Fibroblast of the aortic adventitia (primary cell): ENCODE measurements at places on chromosomes 13 and 19. TPM values are rescaled to one million over a fixed set of nuclear protein-coding genes. Genes with fewer than 3 reads are reported as not detected.

The OPA3 gene
- total RNA-seq: 8.8 and 9.6 TPM in 2 replicates

The PRR22 gene
- total RNA-seq: 0.09 and 1.1 TPM in 2 replicates

The KIR2DL4 gene
- not detected in 2 replicates for total RNA-seq

The METTL21C gene
- 1.8 TPM in 1 of 2 replicates, not detected in the other for total RNA-seq

The YIPF2 gene
- 68.7 and 89.1 TPM in 2 replicates for total RNA-seq

The GCDH gene
- 20.5 and 24.4 TPM in 2 replicates for total RNA-seq

The CEACAM1 gene
- 0.33 TPM in 1 of 2 replicates, not detected in the other for total RNA-seq

The SLC46A3 gene
- 3.4 TPM in 2 replicates for total RNA-seq

The ZNF560 gene
- 0.09 and 0.16 TPM in 2 replicates for total RNA-seq

The PGLYRP1 gene
- total RNA-seq: not detected in 2 replicates

The KLHL26 gene
- 3.9 and 5.2 TPM in 2 replicates for total RNA-seq

The CYP4F8 gene
- total RNA-seq: not detected in 2 replicates

The ZNF155 gene
- total RNA-seq: 0.90 and 10.0 TPM in 2 replicates

The KLK15 gene
- total RNA-seq: not detected in 2 replicates

The ZBTB45 gene
- total RNA-seq: 9.2 and 9.9 TPM in 2 replicates

The ANKLE1 gene
- total RNA-seq: 0.09 and 0.41 TPM in 2 replicates

GRCh38 chr13:77859450-77859849, 59.2 kb downstream of the EDNRB start:
- peak; percentile 67 for DNase-seq

GRCh38 chr19:7897292-7897691, 6.4 kb upstream of the MAP2K7 start:
- no peak for DNase-seq

- DNase-seq: no peak
These were observed 19.4 kb upstream of the HOMER3 start for GRCh38 chr19:18960370-18960769.

- no peak for DNase-seq
These were observed at the start of gene TGFBR3L for GRCh38 chr19:7914598-7915045. Gene TGFBR3L (plus strand): TSS chr19:7914830.

DNA sequence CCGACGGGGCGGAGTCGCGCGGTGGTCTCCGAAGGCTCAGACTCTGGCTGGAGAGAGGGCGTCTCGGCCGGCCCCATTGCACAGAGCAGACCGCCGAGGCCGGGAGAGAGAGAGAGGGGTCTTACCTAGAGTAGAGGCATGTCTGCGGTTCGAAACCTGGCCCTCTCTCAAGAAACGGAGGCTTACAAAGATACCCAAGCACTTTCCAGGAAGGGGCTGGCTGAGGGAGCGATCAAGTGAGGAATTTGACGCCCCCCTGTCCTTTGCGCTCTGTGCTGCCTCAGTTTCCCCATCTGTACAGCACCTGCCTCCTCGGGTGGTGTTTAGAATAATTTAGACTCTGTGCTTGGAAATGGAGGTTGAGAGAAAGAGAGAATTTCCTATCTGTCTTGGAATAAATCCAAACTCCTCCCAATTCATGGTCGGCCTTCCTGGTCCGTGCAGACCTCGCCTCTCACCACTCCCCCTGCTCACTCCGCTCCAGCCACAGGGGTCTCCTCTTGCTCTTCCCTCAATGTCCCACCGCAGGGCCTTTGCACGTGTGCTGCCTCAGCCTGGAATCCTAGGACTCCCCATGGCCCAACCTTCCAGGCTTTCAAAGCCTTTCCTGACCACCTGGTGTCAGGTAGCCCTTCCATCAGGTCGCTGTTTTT, 658 bp upstream of the ISOC2 start:
- peak; percentile 47 for DNase-seq

DNA sequence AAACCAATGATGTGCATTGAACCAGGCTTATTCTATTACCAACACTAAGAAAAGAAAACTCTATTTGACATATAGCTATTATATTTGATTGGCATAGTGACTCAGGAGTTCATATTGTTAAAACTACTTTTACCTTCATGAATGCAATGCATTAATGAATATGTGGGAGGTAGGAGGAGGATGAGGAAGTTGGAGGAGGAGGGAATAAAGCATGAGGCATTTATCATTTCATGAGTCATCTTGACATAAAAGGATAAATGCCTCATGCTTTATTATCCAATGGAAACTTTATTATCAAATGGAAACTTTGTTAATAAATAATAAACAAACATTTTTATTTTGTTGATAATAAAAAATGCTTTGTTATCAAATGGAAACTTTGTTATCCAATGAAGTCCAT, 116.5 kb downstream of the SPRY2 start:
- peak; percentile 43 for DNase-seq

GRCh38 chr13:111174377-111175114, 59.4 kb downstream of the ARHGEF7 start:
- no peak for DNase-seq

DNA sequence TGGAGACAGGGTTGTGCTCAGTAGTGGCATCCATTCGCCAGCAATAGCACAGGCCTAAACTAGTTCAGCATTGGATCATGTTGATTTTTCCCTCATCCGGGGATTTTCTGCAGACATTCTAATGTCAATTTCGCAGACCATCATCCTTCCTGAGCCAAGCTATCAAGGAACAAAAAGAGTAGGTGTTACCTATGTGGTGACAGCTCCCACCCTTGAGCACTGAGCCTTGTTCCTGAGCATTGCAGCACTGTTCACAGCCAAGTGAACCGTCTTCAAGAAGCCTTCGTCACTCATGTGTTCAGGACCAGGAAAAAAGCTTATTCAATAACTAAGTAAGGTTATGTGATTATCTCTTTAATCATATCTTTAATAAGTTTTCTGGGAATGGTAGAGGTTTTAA, 576.2 kb downstream of the UQCRFS1 start:
- no peak for DNase-seq

DNA sequence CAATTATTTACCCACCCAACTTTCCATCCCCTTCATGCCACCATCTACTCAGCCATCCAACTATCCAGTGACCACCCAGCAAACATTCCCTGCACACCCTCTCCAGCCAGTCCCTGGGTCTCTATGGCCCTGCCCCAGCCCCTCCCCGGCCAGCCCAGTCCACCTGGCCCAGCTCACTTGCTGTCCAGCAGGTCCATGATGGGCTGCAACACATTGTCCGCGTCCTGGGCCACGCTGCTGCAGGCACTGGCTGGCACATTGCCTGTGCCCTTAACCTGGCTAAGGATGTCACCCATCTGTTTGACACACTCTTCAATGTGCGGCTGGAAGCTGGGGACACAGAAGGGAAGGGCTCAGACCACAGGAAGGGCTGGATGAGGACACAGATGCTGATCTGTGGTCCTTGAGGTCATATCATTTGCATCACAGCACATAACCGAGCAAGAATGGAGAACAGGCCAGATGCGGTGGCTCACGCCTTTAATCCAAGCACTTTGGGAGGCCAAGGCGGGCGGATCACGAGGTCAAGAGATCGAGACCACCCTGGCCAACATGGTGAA, 61.6 kb downstream of the UNC13A start:
- DNase-seq: no peak

DNA sequence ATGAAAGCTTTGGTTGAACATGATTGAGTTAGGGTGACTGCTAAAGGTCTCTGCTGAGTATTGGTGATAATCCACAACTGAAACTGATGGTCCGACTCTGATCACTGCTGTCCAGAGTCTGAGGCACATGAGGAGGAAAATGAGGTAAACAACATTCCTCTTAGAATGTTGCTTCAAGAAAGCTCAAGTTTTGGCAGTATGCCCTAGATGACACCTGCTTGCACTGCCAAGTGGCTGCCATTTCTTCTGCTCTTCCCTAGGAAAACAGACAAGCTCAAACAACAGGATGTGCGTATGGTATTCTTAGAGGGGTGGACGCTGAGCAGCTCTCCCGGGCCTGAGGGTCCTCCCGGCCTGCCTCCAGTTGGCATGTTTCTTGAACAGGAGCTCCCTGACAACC, 15.2 kb upstream of the MTIF3 start:
- DNase-seq: no peak

GRCh38 chr19:46076951-46077814, 36.4 kb upstream of the IGFL4 start:
- peak; percentile 89 for DNase-seq

DNA sequence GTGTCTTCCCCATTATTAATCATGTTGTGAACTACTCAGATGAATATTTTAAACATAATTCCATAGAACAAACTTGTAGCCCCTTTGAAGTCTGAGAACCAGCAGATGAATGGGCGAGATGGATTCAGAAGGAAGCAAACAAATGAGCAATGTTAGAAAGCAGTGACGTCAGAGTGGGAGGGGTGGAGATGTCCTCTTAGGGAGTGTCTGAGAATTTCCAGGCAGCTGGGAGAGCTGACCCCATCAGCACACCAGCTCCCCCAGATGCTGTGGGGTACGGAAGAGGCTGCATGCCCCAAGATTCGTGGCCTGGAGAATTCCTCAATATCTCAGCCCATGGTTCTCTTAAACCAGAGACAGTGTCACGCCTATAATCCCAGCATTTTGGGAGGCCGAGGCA, 68.6 kb downstream of the DPF1 start:
- DNase-seq: peak; percentile 14

GRCh38 chr13:49315036-49315565, 67.4 kb downstream of the CDADC1 start:
- no peak for DNase-seq

- DNase-seq: peak; percentile 22
These were observed 29.7 kb upstream of the FREM2 start for GRCh38 chr13:38657191-38657590.

GRCh38 chr19:12843999-12844732, 5.9 kb downstream of the MAST1 start:
- DNase-seq: no peak

GRCh38 chr19:54461613-54462012, 2.0 kb downstream of the LENG9 start:
- no peak for DNase-seq

GRCh38 chr19:32164384-32164992, 180.9 kb upstream of the ZNF507 start:
- no peak for DNase-seq

- DNase-seq: no peak
These were observed 208.0 kb upstream of the SPRY2 start for GRCh38 chr13:80548915-80549314.

GRCh38 chr13:48661107-48661506, 7.4 kb downstream of the CYSLTR2 start:
- DNase-seq: no peak

DNA sequence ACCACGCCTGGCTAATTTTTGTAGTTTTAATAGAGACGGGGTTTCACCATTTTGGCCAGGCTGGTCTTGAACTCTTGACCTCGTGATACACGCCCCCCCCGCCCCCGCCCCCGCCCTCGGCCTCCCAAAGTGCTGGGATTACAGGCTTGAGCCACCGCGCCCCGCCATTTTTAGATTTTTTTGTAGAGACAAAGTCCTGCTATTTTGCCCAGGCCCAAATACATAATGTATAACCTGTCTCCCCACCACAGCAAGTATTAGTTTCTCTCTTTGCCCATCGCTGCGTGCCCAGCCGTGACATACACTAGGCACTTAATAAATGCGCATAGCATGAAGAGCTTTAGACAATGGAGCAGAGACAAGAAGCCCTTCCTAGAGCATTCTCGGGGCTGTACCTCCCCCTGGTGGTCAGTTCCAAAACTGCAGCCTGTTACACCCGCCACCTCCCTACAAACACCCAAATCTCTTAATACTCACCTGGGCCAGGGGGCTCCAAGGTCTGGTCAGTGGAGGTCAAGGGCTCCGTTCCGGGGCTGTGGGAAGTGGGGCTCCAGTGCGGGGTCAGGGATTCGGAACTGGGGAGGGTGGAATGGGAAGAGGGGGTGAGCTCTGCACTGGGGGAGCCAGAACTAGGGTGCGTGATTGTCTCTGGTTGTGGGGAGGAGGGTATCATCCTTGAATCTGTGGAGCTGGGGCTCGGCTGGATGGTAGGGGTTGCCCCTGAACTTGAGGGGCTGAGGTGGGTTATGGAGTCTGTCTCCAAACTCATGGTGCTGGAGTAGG, 22.5 kb downstream of the IQCN start:
- DNase-seq: peak; percentile 76

GRCh38 chr19:8518536-8518935, 4.6 kb upstream of the ZNF414 start:
- DNase-seq: no peak

GRCh38 chr19:41175801-41176777, 16.9 kb upstream of the CYP2S1 start:
- DNase-seq: peak; percentile 89

- DNase-seq: no peak
These were observed 80.8 kb downstream of the SHISA2 start for GRCh38 chr13:25971047-25971446.

DNA sequence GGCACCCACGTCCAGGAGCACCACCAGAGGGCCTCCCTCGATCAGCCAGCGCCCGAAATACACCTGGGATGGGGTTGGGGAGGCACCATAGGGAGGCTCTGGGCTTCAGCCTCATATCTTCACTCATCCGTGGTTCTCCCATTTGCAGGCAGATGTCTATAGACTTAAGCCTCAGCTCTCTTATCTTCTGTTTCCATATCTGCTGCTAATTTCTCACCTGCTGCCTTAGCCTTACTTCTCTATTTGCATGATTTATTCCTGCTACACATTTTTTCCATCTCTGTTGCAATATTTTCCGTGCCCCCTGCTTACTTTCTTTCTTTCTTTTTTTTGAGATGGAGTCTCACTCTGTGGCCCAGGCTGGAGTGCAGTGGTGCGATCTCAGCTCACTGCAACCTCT, 5.8 kb downstream of the GYS1 start:
- DNase-seq: no peak
